Hematopoietic multipotent progenitor cell treated with erythropoietin and hydrocortisone succinate and interleukin-3 and kit ligand, for 6 days (in vitro differentiated cells): ENCODE measurements at places on chromosomes 3 and 15.
A peak's percentile ranks its signal among the peaks of the same experiment; 100 is the strongest.

GRCh38 chr15:35054380-35054779, 30.7 kb downstream of the NANOGP8 start:
- DNase-seq: no peak

GRCh38 chr3:138127636-138128365, 4.4 kb downstream of the A4GNT start:
- no peak for DNase-seq

DNA sequence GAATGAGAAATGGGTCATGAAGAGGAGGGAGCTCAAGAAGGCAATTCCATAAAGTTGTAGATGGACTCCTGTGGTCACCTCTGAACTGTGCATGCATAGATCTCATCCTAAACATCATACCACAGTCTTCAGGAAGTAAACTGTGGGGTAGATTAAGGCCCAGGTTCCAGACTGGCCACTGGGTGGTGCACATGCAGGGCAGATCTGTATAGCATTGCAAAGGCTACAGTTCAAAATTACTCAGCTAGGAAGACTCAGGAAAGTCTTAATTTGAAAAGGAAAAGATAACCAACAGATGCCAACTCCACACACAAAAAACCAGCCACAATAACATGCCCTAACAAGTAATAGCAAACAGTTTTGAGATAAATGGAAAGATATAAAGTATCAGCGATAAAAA, 20.3 kb downstream of the KY start:
- DNase-seq: peak; percentile 11

DNA sequence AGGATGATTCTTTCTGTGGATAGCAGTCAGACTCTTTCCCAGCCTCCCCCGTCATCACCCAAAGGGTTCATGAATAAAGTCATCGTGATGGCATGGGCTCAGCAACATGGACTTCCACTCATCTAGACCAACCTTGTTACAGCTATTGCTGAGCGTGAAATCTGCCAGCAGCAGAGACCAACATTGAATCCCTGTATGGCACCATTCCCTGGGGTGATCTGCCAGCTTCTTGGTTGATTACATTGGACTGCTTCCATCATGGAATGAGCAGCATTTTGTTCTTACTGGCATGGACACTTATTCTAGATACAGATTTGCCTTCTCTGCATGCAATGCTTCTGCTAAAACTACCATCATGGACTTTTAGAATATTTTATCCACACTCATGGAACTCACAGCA, 195.6 kb upstream of the AZI2 start:
- no peak for DNase-seq

GRCh38 chr3:171511450-171511849, 51.2 kb upstream of the TNIK start:
- peak; percentile 70 for DNase-seq

- no peak for DNase-seq
Measured at GRCh38 chr3:174010907-174011306, 613.4 kb downstream of the NLGN1 start.

GRCh38 chr3:106423321-106424225, 554.8 kb upstream of the CBLB start:
- no peak for DNase-seq

- no peak for DNase-seq
Measured at GRCh38 chr15:85402195-85402881, 21.9 kb downstream of the AKAP13 start.

DNA sequence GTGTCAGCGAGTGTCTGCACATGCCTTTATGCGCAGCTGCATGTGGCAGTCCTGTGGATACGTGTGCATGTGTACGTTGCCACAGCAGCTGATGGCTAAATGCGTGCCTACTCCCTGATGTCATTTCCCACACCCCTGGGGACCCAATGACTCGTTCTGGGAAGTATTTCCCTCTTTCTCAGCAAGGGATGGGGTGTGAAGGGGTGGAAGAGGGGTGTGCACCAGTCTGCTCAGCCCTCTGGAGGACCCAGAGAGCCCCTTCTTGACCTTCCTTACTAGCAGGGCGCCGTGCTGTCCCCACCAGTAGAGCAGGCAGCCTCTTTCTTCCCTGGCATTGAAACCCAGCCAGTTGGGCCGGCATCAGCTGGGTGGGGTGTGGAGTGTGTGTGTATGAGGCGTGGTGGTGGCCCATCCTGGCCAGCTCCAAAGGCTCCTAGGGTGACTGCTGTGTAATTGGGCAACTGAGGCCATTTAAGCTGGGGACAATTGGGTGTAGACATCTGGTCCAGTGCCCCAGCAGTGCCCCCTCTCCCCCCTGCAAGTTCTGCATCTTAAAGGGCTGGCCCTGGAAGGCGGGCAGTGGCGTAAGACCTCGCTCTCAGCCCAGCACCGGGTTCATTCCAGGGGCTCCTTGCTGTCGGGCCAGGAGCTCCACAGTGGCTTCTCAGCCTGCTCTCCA, 19.2 kb downstream of the SNX33 start:
- no peak for DNase-seq

GRCh38 chr15:88803241-88803919, at the start of gene ACAN:
TSS of gene ACAN (plus strand) at chr15:88803436. CDS start at chr15:88836207, 32,771 bp downstream.
- no peak for DNase-seq

GRCh38 chr3:126486360-126486847, 10.7 kb upstream of the ZXDC start:
- DNase-seq: no peak

DNA sequence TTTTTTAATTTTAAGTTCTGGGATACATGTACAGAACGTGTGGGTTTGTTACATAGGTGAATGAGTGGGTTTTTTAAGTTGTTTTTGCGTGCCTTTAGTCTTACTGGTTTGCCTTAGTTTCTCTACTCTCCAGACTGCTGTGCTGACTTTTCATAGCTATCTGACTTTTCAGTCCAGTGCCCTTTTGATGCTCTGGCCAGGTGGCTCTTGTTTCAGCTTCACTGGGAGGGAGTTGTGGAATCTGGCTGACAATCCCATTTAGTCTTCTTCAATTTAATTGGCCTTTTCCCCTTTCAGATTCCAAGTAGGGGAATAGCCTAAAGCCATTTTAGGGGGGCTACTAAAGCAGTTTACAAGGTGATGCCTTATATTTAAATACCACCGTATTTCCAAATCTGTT, 30.1 kb downstream of the FNDC3B start:
- no peak for DNase-seq

GRCh38 chr3:69433121-69433968, 47.5 kb upstream of the FRMD4B start:
- DNase-seq: no peak

- no peak for DNase-seq
Measured at GRCh38 chr3:125231895-125232294, 19.3 kb upstream of the SLC12A8 start.

- no peak for DNase-seq
Measured at GRCh38 chr15:70882361-70882760, 9.9 kb downstream of the THAP10 start.

GRCh38 chr3:72769758-72770540, 78.3 kb downstream of the SHQ1 start:
- DNase-seq: no peak

DNA sequence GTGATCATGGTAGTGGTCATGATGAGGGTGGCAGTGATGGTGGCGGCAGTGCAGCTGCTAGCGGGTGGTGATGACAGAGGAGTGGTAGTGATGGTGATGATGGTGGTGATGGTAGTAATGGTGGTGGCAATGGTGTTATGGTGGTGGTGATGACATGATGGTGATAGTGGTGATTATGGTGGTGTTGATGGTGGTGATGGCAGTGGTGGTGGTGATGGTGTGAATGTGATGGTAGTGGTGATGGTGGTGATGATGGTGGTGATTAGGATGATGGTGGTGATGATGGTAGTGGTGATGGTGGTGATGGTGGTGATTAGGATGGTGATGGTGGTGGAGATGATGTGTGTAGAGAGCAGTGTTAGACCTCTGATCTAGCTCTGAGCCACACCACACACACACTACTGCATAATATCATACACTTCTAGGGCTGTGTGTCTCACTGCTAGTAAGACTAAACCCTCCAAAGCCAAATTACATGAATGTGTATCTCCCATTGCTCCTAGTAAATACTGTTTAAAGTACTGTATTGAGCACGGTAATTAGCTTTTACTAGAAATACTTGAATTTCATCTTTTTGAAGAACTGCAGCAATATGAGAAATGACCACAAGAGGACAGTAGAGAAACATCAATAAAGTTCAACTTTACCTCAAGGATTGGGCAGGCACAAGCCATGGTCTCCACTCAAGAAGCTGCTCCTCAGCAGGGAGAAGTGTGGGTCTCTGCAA, 28.8 kb downstream of the TMED3 start:
- peak; percentile 73 for DNase-seq

DNA sequence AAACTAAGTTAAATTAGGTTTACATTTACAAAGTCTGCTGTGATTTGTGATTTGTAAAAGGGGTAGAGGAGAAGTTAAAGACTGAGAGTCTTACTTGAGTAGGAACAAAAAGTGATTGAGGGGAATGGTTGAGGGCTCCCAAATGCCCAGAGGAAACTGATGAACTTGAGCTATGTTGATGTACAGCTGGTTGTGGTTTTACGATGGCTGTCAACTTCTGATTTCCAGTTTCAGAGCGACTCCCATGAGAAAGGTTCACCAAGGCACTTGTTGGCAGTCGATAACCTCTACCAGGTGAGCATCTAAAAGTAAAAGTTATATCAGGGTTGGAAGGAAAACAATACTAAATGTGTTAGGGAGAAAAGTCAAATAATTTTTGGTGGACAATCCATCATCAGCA, 91.0 kb downstream of the XRN1 start:
- DNase-seq: no peak

- DNase-seq: no peak
Measured at GRCh38 chr3:74617776-74618175, 3.3 kb upstream of the CNTN3 start.

GRCh38 chr3:190000187-190000860, 120.4 kb downstream of the P3H2 start:
- DNase-seq: no peak

GRCh38 chr3:151135541-151136337, 50.3 kb downstream of the MED12L start:
- peak; percentile 96 for DNase-seq

GRCh38 chr3:141337523-141337854, 30.8 kb upstream of the ZBTB38 start:
- no peak for DNase-seq

GRCh38 chr15:92226020-92226612, 167.6 kb upstream of the ST8SIA2 start:
- peak; percentile 45 for DNase-seq

DNA sequence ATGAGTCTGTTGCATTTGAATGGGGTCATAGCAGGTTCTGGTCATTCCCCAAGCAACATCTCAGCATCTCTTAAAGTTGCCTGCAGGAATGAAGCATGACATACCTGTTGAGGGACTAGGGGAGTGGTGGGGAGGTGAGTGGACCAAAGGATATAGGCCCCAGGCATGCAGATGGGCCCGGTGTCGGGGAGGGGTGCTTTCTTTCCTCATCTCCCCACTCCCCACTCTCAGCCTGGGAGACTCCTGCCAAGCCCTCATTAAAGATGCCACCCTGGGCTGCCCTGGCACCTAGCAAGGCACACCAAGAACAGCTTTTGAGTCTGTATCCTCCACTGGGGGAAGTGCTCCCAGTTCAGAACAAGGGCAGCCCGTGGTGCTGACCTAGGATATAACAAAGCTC, 54.2 kb downstream of the GRIP2 start:
- DNase-seq: no peak

DNA sequence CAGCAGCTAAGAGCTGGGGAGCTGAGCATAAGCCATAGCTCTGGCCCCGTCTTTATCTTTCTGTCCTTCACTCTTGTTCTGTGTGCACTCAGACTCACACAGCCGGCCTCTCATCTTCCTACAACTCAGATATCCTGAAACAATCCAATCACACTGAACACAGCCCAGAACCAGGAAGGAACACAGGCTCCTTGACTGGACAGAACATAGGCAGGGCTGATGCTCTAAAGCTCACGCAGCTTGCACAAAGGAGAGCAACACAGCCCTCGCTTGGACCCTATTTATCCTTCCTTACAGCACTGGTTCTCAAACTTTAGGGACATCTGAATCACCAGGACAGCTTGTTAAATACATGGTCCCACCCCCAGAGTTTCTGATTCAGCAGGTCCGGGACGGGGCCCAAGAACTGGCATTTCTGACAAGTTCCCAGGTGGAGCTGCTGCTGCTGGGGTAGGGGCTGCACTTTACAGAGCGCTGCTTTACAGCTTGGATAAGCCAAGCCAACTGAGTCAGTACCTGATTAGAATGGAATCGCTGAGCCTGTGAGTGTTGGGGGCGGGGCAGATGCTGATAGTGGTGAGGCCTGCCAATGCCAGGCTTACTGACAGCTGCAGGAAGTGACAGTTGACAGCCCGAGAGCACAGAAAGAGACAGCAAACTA, 65.1 kb downstream of the MRPL46 start:
- peak; percentile 71 for DNase-seq

DNA sequence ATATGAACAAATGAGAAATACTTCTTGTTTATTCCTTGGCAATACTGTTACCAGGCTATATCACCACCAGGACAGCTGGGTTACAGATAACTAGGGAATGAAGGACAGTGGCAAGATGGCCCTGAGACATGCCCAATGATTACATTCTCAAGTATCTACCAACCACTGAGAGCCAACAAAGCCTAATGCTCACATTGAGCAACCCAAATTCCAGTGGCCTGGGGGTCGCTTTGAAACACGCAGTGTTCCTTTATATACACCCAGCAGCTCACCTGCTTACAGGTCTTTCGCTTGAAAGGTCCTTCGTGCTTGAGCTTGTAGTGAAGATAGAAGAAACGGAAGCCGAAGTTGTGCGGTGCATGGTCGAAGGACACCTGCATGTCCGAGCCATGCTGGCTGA, 45.1 kb downstream of the SPATA12 start:
- no peak for DNase-seq

DNA sequence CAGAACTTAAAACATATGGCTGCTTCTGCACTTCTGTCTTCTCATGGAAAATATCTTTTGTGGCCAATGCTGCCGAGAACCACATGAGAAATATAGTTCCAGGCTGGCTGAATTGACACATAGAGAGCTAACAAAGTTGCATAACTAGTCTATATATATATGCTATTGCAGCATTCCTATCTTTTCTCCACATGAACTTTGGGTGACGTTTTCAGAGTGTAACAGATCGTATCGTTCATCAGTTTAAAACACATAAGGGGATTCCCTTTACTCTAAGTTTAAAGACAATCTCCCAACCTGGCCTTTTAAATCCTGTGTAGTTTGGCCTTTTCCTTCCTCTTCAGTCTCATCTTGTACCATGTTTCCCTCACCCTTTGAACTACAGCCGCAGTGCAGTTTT, 394.2 kb upstream of the CBLB start:
- no peak for DNase-seq

DNA sequence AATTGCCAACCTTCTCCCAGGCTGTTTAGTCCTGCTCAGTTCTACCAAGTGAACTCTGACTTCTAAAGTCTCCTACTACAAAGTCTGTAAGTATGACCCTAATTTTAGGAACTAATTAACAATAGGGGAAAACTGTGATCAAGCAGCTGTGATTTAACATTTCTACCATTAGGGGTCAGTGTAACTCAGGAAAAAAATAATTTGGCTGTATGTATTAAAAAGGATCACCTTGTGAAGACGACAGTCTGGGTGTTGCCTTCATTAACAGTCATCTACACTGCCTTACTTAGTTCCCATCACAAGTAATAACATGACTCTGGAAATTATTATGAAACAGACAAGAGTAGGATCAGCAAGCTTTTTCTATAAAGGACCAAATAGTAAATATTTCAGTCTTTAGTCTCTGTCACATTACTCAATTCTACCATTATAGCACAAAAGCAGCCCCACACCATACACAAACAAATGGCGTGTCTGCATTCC, 4.2 kb upstream of the NPHP3 start:
- DNase-seq: peak; percentile 78
